ENCODE measurements at places on chromosomes 3 and 15.

GRCh38 chr3:156599089-156599874, 44.4 kb upstream of the SSR3 start:
- no peak for DNase-seq

GRCh38 chr3:150346981-150347863, 60.9 kb upstream of the TSC22D2 start:
- DNase-seq: no peak

GRCh38 chr3:87436781-87437543, 160.6 kb upstream of the POU1F1 start:
- no peak for DNase-seq

- DNase-seq: no peak
Observed at GRCh38 chr3:144287001-144287400, 315.4 kb downstream of the DIPK2A start.

- DNase-seq: no peak
Observed at GRCh38 chr15:35834866-35835265, 288.9 kb upstream of the DPH6 start.

GRCh38 chr3:75192146-75192616, 471.9 kb upstream of the FRG2C start:
- DNase-seq: no peak

DNA sequence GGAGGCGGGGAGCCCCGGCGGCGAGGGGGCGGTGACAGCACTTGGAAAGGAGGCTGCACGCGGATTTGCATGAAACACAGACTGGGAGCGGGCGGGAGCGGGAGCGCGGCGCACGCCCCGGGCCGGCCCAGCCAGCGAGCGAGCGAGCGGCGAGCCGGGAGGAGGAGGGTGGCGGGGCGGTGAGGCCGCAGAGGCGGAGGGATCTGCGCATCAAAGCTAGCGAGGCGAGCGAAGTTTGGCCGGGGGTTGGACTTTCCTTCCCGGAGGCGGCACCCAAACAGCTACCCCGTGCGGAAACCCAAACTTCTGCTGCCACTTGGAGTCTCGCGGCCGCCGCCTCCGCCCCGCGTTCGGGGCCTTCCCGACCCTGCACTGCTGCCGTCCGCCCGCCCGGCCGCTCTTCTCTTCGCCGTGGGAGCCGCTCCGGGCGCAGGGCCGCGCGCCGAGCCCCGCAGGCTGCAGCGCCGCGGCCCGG, at the start of gene SMAD3:
TSS of gene SMAD3 (plus strand) at position 72 of the 475 bp plus-strand sequence. CDS start 553 bp downstream, outside the sequence.
- DNase-seq: peak; percentile 14

- DNase-seq: no peak
Observed at GRCh38 chr3:197149528-197149927, 119.9 kb upstream of the MELTF start.
